Nephron progenitor cell (in vitro differentiated cells): ENCODE measurements at places on chromosomes 12 and 14.

DNA sequence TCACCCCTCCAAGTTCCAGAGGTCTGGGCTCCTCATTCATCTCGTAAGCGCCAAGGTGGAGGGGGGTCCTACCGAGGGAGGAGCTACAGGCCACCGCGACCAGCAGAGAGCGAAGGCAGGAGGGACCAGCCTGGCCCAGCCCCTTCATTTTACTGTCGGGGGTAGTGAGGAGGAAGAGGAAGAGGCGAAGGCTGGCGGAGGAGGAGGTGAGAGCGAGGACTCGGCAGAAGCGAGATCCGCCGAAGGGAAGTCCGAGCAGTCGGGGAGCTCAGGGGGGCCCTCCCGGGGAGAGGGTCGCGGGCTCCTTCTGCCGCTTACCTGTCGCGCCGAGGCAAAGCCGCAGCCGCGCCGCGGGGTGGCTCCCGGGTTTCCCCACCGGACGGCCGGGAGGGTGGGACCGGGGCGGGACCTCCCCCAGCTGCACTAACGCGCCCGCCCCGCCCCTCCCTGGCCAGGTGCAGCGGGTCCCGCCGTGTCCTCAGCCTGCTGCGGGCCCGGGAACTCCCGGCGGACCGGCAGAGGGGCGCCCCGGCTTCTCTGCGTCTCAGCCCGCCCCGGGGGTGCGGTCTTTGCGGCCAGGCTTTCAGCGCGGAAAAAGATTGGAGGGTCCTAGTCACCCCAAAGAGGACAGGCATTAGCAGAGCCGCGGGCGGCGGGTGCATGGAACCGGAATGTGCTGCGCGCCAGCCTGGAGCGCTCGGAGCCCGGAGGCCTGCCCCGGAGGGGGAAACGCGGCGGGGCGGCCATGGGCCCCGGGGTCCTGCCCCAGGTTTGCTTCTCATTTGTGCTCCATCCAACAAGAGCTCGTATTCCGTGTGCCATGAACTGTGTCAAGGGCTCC is at the start of gene GALNT6:
GALNT6 (minus strand) TSS at position 124 of the 841 bp plus-strand sequence. CDS start 11,625 bp downstream, outside the sequence.
- DNase-seq: peak; percentile 70

- DNase-seq: no peak
These were observed 99.7 kb downstream of the FGD4 start for GRCh38 chr12:32499048-32499447.

DNA sequence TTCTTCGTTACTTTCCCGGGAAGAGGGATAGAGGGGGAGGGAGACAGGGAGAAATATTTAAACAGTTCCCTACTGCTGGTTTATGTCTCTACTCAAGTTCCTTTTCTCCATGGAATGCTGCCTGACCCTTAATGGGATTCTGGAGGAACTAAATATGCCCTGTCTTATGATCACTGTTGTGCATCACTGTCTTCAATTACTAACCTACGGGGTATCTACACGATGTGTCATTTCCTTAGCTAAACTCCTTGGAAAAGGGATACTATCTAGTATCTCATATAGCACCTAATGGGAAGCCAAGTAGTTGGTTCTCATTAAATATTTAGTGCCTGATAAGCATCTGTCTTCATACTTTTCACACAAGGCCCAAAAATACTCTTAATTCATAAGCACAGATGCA is 37.5 kb upstream of the FBLN5 start:
- DNase-seq: no peak

DNA sequence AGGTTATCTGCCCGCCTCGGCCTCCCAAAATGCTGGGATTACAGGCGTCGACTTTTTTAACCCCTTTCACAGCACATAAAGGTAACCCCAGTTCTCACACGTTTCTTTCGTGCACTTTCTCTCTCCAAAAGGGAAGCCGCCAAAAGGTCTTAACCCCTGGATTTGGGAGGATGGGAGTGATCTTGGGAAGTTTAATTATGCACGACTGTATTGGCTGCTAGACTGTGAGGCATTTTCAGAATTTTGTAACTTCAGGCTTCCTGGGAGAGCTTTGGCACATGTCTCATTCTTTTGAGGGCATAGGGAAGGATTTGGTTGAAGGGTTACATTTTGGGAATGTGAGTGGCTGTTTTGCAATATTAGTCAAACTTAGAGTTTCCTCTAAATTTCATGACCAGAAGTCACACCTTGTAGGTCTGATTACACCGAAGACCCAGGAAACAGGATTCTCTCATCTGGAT is 1.4 kb upstream of the SMARCC2 start:
- no peak for DNase-seq

GRCh38 chr14:102034301-102034700 is 52.5 kb downstream of the HSP90AA1 start:
- no peak for DNase-seq

DNA sequence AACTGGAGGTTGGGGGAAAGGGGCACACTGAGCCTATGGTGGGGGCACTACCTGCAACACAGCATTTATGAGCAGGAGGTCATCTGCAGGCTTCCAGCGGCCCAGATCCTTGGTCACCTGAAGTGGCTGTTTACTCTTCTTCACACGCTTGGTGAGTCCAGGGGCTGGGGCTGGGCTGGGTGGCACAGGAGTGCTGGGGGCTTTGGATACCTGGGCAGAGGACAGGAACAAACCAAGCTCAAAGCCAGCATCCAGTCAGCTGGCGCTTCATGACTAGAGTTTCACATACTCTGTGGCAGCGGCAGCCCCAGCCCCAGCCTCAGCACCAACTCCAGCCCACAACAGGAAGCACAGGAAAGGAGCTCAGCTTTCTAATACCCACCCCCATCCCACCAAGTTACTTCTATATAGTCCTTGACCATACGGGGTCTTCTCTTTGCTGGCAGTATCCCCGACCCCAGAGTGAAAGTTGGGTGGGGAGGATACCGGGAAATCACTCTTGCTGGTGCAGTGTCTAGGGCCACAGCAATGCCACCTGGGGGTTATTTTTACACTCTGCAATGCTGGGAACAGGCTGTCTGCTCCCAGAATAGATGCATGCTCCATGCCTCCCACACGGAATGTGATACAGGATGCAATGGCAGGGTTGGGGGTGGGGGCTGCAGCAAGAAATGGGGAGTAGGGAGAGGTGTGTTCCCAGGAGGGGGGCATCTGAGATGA is 3.1 kb downstream of the MCRS1 start:
- DNase-seq: no peak

GRCh38 chr12:70840656-70841350 is 79.7 kb downstream of the PTPRR start:
- DNase-seq: no peak

DNA sequence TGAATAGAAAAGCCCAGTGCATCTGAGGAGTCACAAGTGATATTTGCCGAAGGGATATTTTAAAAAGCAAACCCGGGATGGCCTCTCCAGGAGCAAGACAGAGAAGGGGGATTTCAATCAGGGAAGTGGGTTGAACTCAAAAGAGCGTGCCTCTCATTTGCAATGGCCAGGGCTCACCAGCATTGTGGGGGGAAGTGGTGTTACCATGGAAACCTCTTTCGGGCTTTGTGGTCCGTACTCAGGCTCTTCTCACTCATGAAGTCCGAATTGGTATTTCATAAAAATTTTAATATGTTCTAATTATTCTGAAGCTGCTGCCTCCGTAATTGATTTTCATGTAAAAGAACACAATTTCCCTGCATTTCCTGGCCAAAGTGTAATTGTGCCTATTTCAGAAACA is 79.8 kb downstream of the SLC15A4 start:
- DNase-seq: no peak

DNA sequence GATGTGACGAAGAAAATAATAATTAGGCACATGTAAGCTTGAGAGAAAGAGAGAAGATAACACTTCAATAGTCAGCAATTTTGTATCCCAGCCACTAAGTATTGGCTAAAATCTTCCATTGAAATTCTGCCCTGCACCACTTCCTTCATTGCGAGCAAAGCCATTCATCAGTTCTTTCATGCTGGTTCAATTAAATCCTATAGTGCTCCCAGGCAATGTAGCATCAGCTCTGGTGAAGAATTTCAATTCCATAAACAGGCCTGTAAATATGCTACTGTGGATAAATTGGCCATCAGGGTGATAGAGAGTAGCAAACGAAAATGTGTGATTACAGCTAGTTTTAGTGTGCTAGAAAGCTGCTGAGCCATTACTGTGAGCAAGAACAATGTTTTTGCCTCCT is 24.7 kb downstream of the RPL10L start:
- no peak for DNase-seq
